ENCODE measurements at places on chromosomes 2 and 18.

- peak; percentile 28 for DNase-seq
Observed at GRCh38 chr2:203648273-203648672, 58.2 kb upstream of the CD28 start.

DNA sequence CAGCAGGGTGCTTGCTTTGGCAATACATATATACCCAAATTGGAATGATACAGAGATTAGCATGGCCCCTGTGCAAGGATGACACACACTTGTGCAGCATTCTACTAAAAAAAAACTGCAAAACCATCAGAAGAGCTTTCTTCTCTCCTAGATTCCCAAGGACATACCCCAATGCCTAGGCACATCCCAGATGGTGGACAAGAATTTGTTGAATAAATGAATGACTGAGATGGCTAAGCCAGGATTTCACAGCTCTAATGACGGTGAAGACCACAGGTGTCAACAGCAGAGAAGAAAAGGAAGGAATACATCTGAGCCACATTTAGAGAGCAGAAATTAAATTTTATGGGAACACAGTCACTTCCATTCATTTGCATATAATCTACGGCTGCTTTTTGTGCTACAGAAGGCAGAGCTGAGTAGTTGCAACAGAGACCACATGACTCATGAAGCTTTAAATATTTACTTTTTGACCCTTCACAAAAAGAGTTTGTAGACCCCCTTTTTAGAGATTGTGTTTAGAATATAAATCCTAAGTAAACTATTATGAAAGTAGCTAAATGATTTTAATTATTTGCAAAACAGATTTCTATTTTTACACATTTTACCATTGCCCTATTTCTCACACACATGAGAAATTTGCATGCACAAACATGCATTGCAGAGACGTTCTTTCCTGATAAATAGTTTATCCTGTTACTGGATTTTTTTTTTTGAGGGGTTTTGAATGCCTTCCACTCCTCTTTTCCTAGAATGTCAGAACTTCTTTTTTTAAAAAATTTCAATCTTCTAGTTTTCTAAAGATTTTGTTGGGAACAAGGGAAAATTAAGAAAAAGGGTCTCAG, 119.0 kb downstream of the PMAIP1 start:
- DNase-seq: no peak

DNA sequence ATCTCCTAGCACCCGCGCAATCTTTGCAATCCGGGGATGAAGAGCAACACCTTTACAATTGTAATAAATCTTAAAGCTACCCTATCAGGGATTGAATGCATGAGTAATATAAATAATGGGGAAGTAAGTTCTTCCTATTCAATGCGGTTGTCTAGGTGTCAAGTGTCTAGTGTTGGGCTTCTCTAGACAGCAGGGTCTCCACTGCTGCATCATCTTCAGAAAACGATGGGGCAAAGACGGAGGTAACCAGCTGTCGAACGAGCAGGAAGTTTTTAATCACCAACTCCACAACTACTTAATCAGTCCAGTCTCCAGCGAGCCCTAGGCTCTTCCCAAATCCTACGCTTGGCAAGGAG, 573 bp downstream of the STAM2 start:
- DNase-seq: no peak

DNA sequence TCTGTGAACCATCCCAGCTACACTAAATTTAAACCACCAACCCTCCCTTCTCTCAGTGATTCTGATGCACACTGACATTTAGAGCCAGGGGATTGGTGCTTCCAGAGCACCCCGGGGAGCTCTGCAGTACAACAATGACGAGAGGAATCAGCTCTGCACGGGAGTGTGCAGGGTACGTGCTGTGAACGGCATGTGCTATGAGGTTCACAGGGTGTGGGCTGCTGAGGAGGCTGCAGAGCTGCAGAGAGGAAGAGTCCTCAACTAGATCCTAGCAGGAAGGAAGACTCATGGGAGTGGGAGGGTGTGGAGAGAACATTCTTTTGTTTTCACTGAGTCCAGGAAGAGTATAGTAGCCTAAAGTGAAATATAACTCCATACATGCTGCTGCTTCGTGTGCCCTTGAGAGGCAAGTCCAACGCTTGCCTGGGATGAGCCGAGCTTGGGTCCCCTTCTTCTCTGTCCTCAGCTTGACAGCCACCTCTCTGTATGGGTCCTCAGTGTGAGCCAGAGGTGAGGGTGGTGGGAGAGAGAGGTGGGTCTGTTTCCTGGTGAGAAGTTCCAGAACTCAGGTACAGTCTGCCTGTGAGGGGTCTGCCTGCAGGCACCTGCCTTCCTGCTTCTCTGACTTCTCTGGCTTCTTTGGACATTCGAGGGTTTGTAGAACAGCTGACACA, 118.8 kb downstream of the CTIF start:
- DNase-seq: no peak

- DNase-seq: no peak
Observed at GRCh38 chr2:118841450-118841827, 6.0 kb downstream of the EN1 start.

GRCh38 chr2:201797175-201797840, 9.0 kb upstream of the CDK15 start:
- DNase-seq: no peak

- DNase-seq: no peak
Observed at GRCh38 chr2:58135861-58136260, 89.3 kb downstream of the VRK2 start.

DNA sequence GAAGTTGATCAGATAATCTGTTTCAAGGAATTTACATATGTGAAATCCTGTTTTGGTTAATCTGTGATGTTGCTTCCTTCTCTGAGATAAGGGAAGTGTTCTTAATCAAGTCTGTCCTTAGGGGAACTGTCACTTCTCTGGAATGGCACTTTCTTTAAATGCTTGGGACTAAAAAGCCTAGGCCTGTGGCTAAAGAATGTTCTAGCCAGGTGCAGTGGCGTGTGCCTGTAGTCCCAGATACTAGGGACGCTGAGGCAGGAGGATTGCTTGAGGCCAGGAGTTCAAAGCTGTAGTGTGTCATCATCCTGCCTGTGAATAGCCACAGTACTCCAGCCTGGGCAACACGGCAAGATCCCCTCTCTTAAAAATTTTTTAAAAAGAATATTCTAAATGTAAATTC, 217.6 kb upstream of the SIX3 start:
- DNase-seq: no peak

DNA sequence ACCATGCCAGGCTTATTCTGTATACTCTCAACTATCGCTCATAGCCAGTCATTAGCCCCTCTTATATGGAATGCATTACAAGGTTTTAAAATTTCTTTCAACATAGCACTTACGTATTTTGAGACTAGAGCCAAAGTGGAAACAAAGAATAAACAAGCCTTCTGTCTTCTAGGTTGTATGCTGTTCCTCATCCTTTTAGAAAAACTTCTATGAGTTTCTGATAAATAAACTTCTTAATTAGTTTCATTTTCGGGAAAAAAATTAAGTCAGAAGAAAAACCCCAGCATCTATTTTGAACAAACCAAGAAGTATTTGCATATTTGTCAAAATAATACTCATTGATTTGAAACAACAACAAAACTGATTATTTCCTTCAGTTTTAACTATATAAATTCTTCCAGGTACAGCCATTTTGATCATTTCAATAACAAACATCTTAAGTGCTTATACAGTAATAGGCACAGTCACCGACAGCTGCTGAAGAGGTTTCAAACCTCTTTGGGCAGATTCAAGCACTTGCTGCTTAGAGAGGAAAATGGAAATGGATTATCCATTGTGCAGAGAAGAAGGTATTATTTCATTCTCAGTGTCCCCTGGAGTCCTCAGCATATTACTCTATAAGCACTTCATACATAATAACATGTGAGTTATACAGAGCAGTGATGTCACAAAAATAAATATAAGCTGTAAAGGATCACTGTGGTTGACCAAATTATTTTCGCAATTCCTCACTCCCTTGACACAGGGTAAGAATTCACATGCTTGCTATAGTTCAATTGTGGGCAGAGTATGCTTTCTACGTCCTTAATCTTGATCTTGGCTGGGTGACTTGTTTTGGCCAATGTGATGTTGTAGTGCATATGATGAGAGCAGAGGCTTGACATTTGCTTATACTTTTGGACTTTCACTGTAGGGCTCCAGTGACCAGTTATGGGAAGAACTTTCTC, 833.8 kb downstream of the TRIB2 start:
- DNase-seq: no peak

- no peak for DNase-seq
Observed at GRCh38 chr2:235504441-235505180, 10.8 kb downstream of the AGAP1 start.

All from COR-L47 (cell line).